Activated CD8-positive, alpha-beta memory T cell treated with anti-CD3 and anti-CD28 coated beads for 24 hours (primary cell): ENCODE measurements at places on chromosomes 3 and 15.

- no peak for DNase-seq
These were observed 184.0 kb upstream of the CNTN6 start for GRCh38 chr3:908839-909238.

- no peak for DNase-seq
These were observed 72.3 kb downstream of the TAMM41 start for GRCh38 chr3:11774296-11774877.

DNA sequence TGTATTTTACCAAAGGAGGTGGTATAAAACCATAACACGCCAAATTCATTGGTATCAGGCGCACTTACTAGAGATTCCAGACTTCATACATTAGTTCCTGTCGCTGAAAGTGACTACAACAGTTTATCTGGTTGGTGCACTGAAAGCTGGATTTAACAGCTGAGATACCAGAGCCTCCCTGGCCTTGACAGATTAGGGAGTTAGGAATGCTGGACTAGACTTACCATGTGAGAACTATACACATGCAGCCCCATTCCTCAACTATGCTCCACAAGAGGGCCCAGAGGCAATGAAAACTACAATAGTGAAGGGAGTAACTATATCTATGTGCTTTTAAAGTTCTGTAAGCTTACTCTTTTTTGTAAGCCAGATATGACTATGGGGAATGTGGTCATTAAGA is 174.4 kb downstream of the STAG1 start:
- DNase-seq: no peak

DNA sequence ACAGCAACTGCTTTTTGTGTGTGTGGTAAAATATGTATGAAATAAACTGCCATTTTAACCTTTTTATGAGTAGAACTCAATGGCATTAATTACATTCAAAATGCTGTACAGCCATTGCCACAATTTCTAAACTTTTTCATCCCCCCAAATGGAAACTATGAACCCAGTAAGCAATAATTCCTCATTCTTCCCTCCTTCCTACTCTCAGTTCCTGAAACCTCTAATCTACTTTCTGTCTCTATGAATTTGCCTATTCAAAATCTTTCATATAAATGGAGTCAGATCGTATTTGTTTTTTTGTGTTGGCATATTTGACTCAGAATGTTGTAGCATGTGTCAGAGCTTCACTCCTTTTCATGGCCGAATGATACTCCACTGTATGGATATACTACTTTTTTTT is 5.3 kb upstream of the BLM start:
- no peak for DNase-seq

DNA sequence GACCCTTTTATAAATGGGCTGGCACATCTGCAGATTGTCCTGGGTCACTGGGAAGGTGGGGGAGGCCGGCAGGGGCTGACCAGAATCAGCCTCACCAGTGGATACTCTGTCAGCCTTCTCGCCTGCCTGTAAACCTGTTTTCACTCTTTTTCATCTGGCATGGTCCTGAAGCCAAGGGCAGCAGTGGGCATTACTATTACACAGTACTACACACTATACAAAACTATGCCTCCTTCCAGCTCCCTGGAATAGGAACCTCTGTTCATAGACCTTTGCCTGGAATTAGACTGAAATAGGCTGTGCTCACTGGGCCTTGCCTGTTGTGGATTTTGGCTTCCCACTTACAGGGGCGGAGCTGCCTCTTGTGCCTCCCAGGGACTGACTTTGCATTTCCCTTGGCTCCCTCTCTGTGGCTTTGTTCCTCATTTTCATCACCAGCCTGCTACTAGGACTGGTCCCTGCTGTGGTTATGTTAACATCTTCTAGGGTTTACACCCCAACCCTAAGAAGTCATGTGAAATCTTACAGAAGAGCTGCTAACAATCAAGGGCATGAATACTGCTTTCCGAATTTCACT is 120.7 kb downstream of the FNDC3B start:
- no peak for DNase-seq

GRCh38 chr3:129560269-129560787 is 17.4 kb downstream of the H1-8 start:
- DNase-seq: no peak

DNA sequence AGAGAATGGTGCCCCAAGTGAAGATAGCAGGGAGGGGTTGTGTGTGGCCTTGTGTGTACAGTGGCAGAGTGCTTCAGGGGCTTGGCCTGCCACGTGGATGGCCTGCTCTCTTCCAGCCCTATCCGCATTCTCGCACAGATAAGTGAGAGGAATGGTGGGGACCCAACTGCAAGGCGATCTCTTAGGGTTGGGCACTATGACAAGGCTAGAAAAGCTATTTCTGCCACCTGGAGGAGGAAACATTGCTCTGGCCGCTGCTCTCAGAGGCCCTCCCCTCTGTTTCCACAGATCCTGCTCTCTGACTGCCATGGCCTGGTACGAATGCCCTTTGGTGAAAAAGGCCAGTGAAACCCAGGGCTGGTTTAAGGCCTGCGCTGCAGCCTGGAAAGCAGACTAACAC is 20.6 kb downstream of the EEFSEC start:
- no peak for DNase-seq
